ENCODE measurements at places on chromosomes 11 and 22.

GRCh38 chr11:108635106-108635505 lies 29.8 kb upstream of the DDX10 start:
- DNase-seq: no peak

GRCh38 chr22:33971561-33971961 lies 51.3 kb upstream of the LARGE1 start:
- no peak for DNase-seq

- DNase-seq: no peak
Measured at GRCh38 chr11:5123802-5124521, 14.2 kb downstream of the OR52A5 start.

DNA sequence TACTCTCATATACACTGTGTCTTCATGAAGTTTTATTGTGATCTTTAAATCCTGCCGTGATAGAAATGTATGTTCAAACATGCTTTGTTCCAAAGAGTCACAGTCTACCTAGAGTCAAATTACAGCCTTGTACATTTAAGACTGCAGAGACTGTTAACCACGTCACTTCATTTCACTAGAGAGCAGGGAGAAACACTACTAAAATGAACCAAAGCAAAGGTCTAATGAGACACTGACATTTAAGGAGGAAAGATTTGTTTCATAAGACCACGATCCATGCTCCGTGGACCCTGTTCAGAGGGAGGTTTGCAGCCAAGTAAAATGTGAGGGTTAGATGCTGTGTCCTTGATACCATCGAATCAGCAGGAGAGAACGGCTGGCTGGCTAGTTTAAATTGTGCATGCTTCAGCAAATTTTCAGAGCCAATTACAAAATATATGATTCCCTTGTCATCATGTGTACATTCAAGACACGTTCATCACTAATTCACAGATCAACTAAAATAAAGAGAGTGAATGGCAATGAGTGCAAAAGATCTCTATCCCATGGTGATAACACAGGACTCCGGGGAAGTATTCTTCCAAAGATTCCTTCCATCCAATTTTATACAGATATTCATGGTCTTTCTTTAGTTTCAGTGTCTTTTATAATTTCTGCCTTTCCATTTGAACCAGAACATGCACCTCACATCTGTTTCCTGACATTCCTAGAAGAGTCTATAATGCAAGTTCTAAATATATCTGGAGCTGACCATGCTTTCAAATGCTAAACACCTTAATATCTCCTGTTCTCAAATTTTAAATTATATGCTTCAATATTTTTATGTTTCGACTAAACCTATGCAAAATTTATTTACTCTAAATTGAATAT lies 960.9 kb upstream of the FAT3 start:
- no peak for DNase-seq

GRCh38 chr11:59859673-59860072 lies 6.6 kb downstream of the TCN1 start:
- no peak for DNase-seq

GRCh38 chr22:39422721-39423120 lies 23.1 kb downstream of the TAB1 start:
- DNase-seq: no peak

DNA sequence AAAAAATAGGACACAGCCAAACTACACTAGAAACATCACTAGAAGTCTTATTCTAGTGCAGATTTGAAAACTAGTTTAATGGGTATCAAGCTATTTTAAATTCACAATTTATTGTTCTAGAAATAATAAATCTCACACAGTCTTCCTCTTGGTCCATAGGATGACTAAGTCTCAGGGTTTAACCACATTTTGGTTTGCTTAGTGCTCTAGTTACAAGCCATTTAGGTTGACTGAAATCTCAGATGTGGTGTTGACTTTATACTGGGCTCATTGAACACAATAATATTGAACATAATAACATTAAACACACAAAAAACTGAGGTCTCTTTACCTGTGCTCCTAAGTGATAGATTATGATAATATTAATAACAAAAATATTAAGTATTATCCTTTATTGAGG lies 760.3 kb upstream of the CCDC179 start:
- DNase-seq: no peak
